ENCODE measurements at places on chromosomes 5 and 9.
A peak's percentile ranks its signal among the peaks of the same experiment; 100 is the strongest.

GRCh38 chr9:125906893-125907292, 159.7 kb downstream of the PBX3 start:
- no peak for DNase-seq

DNA sequence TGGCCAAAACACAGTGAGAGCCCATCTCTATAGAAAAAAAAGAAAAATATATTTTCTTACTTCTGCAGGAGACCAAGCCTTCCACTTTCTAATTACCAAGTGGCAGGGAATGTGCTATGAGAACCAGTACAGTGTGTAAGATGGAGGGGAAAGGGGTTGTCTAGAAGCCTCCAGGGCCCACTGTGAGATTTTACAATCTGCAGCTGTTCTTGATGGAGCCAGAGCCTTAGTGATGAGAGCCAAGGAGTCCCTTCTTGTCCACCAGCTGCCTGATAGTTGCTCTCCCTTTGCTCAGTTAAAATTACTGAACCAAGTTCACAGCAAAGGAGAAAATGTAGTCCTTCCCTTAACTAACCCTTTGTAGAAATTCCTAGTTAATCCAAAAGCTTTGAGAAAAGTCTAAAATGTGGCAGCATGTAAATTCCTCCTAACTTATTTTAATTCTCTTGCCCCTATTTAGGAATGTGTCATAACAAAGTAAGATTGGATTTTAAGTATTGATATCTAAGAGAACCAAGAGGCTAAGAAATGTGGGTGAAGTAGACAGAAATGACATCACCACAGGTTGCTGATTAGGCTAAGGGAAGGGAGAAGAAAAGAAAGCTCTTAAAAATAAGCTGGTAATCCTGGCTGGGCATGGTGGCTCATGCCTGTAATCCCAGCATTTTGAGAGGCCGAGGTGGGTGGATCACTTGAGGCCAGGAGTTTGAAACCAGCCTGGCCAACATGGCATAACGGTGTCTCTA, 19.3 kb downstream of the SRP19 start:
- DNase-seq: no peak

- DNase-seq: no peak
These were observed 85.6 kb downstream of the CDH18 start for GRCh38 chr5:19902316-19902934.

- no peak for DNase-seq
These were observed 6.7 kb upstream of the MTMR12 start for GRCh38 chr5:32319392-32319791.

DNA sequence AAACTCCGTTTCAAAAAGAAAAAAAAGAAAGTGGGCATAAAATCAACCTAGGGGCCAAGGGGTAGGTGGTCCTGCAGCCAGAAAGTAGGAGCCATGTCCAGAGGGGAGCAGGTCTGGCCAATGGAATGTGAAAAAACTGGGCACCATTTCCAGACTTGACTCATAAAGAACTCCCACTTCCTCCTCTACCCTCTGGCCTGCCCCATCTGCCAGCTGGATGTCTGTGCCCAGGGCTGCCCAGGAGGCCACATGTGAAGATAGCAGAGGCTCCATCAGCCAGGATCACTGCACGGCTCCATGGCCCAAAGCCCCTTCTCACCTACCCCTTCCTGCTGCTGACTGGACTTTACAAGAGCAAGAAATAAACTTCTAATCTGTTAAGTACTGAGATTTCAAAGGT, 42.1 kb upstream of the EEIG1 start:
- no peak for DNase-seq

- no peak for DNase-seq
These were observed 32.5 kb downstream of the RAB14 start for GRCh38 chr9:121169094-121169601.

DNA sequence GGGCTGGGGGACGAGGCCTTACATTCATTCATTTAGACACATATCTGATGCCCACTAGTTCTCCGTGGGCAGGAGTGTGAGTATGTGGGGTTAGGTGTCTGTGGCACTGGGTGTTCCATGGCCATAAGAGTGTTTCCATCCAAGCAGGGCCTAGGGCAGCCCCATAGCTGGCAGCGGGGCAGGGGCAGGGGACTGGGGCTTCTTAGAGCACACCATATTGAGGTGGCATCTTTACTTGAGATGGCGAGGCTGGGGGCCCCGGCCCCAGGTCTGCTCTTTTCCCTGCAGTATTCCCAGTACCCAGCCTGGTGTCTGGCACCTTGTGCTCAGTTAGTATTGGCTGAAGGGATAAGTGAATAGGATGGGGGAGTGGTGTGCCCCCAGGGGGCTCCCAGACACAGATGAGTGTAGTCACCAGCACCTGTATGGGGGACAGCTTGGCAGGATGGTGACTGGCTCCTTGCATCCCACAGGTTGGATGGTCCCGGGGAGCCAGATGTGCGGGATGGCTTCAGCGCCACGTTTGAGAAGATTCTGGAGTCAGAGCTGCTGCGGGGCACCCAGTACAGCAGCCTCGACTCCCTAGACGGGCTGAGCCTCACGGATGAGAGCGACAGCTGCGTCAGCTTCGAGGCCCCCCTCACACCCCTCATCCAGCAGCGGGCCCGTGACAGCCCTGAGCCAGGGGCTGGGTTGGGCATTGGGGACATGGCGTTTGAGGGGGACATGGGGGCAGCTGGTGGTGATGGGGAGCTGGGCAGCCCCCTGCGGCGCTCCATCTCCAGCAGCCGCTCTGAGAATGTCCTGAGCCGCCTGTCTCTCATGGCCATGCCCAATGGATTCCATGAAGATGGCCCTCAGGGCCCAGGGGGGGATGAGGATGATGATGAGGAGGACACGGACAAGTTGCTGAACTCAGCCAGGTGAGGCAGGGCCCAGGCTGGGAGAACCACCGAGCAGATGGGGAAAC, 17.5 kb downstream of the PSD2 start:
- DNase-seq: no peak

GRCh38 chr5:55926476-55926875, 68.3 kb downstream of the IL6ST start:
- DNase-seq: no peak

- DNase-seq: no peak
These were observed 41.0 kb downstream of the SLC6A7 start for GRCh38 chr5:150230842-150231241.

- peak; percentile 32 for DNase-seq
These were observed 112.5 kb downstream of the HAPLN1 start for GRCh38 chr5:83608122-83608521.

DNA sequence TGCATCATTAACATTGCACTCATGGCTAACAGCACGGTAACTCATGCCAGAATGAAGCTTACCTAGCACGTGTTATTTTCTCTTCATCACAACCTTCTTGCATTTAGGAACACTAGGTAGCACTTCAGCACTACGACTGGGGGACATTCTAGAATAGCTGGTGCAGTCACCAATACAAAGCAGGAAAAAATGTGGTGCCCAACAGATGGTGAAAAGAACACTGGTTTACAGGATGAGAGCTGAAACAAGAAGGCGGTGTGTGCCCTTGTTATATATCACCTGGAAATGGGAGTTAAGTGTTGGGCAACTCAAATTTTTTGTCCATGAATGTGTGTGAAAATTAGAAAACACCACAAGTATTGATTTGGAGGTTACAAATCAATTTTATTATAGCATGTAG, 30.0 kb downstream of the GALNT12 start:
- no peak for DNase-seq

DNA sequence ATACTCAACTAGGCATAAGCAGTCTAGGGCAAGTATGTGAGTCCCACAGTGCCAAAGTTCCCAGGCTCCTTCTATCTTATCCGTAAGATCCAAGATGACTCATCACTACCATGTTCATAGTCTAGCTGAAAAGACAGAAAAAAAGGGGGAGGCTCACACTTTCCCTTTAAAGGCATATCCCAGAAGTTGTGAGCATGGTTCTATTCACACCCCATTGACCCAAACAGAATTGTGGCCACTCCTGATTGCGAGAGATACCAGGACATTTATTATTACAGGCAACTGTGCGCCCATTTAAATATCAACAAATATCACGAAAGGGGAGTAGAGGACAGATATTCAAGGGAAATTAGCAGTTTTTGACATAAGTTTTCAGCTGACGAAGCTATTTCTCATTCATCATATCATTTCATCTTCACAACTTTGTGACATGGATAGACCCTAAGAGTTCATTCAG, 8.1 kb upstream of the PFDN1 start:
- DNase-seq: no peak

DNA sequence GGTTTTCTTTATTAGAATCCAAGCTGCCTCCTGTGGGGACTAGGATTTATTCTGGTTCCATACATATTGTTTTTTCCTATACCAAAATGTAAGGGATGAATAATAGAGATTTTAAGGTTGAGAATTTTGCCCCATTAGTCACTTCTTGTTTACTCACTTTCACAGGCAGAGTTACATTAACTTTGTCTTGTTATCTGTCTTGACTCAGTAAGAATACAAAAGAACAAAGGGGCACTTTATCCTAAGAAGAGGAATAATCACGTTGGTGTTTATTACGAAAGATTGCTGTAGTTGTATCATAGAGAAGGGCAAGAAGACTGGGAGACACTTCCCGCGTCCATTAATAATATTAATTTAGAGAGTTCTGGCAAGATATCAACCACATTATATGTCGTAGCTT, 599.7 kb upstream of the FTMT start:
- no peak for DNase-seq

DNA sequence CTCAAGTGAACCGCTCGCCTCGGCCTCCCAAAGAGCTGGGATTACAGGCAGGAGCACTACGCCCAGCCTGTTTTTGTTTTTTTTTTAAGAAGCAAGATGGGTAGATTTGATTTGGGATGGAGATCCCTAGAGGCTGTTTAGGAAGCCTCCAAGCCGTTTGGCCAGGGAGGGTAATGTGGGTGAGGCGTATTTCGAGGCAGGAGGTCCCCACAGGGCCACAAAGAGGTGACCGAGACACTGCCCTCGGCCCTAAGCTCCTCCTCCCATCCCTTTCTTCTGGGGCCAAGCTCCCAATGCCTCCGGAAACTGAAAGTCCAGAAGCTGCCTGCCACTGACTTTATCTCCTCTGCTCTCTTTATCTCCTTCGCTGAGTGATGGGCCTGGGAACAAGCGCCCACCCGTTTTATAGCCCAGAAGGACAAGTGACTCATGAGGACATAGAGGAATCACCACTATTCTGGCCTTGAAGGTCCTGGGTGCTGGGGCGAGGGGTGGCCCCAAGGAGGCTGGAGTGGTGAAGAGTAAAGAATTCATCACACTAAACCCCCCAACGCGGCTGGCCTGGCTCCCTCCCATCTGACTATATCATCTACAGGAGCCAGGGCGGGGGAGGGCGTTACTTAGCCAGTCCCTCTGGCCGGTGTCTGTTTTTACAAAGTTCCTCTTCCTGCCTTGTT, 2.0 kb upstream of the RALGDS start:
- no peak for DNase-seq

DNA sequence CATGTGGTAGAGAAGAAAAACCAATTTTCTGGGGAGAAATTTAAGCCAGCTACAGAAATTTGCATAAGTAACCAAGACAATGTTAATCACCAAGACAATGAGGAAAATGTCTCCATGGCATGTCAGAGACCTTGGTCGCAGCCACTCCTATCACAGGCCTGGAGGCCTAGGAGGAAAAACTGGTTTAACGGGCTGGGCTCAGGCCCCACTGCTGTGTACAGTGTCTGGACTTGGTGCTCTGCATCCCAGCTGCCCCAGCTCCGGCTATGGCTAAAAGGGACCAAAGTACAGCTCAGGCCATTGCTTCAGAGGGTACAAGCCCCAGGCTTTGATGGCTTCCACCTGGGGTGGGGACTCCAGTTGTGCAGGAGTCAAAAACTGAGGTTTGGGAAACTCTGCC, 1075.1 kb upstream of the CDH18 start:
- DNase-seq: no peak

DNA sequence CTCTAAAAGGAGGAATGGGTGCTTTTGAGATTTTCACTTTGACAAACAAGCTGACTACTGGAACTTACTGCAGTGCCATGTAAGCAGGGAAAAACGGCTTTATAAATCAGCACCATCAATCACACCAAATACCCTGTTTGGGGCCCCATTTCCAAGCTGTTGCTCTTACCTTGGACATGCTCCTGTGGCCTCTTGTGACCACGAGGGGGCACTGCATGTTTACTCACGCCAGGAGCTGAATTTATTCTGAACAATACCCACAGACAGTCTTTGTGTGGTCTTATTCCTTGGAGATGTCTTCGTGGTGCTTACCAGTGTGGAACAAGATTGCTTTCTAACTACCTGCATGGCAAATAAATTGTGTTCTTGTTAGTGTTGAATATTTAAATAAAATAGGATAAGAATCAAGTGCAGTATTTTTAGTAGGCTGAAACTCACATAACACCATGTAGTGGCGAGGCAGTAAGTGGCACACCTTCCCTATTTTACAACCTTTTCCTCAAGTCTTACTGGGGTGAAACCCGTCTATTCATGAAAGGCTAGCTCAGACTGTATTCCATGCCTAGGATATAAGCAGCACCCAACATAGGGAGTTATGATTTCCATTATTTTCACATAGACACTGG, 155.5 kb upstream of the NMUR2 start:
- peak; percentile 81 for DNase-seq

DNA sequence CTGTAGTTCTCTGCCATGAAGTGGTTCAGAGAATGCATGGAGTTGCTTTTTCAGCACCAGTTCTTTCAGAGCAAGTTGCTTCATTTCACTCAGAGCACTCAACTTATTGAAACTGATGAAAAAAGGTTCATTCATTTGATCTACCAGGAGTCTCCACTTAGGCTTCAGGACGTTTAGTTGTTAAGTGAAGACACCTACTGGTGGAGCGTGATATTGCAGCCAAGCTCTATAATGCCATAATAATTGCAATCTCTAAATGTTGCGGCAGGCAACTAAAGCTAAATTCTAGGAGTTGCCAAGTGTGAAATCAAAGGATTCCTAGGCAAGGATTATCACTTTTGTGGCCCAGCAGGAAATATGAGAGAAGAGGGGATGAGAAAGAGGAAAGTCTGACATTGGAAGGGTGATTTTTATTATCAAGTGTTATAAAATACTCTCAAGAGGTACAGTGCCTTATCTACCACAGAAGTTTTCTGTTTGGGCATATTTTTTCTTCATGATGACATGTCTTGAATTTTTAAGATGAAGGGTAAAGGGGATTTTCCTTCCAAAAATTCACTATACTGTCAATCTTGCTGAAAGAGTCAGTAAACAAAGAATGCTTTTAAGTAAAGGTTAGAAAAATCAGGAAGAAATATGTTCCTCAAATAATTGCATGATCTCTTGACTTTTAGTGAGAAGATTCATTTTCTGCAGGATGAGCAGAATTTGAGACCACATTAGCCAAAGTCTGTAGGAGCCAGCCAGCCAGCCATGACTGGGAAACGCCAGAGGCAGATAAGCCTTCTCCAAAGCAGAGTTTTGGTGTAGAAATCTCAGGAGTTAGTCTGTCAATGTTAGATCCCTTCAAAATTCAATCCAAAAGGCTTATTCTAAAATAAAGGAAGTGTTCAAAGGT, 83.4 kb downstream of the SH3PXD2B start:
- DNase-seq: no peak

GRCh38 chr5:118989816-118990215, 1.5 kb upstream of the DTWD2 start:
- no peak for DNase-seq

DNA sequence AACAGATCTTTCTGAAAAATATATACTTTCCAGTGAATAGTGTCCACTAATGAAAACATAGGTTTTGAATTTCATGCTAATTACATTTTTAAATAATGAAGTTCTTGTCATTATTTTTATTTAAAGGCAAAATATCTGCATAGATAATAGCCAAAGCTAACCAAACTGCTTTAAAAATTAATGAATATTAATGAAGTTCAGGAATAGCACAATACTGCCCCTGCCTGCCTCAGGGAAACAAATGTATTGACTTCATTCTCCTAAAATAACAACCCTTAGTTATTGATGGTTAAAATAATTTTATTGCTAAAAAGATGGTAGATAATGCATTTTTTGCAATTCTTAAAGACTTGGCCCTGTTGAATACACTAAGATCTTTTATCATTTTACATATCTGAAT, 103.6 kb upstream of the SSBP2 start:
- DNase-seq: no peak
